Subcutaneous adipose tissue (tissue), 4 donors: ENCODE measurements at places on chromosomes 2 and 18. TPM values are rescaled to one million over a fixed set of nuclear protein-coding genes. Genes with fewer than 3 reads are reported as not detected.

Gene GPAT2
- 6.2 TPM for total RNA-seq

Gene PRKAG3
- total RNA-seq: not detected

Gene DSG3
- total RNA-seq: not detected

Gene UGT1A10
- not detected for total RNA-seq

Gene CYP1B1
- 37.2 TPM for total RNA-seq

Gene DNAJC5G
- 0.88 TPM for total RNA-seq
